ENCODE measurements at places on chromosomes 4 and X.

- DNase-seq: no peak
Measured at GRCh38 chr4:54842226-54842625, 184.5 kb downstream of the KIT start.

DNA sequence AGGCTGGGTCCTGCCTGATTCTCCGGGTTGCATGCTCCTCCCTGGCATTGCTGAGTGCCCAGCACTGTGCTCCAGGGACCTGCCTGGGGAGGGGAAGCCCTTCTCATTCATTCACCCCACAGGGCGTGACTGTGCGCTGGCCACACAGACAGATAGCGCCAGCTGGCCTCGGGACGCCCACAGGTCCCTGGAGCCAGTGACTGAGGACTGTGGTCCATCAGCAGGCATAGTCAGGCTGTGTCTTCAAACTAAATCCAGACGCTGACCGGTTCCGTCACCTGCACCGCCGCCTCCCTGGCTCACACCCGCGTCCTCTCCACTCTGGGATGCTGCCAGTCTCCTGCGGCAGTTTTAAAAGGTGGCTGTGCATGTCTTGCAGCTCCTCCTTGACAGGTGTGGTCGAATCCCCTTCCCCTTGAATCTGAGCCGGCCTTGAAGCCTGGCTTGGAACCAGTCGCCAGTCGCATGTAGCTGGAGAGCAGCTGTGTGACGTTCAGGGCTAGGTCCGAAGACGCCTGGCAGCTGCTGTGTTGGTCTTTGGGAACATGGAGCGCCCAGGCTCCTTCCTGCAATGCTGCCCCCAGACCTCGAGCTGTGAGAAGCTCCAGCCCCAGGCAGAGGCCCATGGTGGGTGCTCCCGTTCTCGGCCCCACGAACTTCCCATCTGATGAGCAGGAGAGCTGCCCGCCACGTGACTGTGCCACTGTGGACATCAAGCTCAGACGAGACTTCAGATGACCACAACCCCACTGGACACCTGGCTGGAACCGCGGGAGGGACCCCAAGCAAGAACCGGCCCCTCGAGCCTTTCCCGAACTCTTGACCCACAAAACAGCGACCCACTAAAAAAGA, 94.1 kb downstream of the ADRA2C start:
- no peak for DNase-seq

DNA sequence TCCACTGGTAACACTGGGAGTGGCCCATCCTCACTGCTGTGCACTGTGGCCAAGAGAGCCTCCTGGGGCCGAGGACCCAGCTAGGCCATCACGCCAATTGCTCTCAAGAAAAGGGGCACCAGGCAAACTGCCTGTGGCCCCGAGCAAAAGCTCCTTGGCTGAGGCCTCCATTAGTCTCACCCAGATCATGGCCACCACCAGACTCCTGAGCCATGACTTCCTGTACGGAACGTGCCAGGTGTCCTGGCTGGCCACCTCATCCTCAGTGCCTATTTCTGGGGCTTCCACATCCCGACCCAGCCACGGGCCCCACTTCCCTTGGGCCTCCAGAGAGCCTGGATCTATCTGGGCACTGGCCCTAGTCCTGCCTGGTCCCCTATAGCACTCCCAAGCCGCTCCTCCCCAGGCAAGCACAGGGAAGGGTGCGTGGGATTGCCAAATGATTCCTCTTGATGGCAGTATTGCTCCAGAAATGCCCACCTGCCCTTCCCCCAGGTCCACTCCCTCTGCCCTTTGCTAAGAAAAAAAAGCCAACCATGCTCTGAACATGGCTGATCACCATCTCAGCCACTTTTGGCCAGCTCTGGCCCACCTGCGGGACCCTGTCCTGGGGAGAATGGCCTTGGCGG, 212.6 kb upstream of the AGTR2 start:
- no peak for DNase-seq

DNA sequence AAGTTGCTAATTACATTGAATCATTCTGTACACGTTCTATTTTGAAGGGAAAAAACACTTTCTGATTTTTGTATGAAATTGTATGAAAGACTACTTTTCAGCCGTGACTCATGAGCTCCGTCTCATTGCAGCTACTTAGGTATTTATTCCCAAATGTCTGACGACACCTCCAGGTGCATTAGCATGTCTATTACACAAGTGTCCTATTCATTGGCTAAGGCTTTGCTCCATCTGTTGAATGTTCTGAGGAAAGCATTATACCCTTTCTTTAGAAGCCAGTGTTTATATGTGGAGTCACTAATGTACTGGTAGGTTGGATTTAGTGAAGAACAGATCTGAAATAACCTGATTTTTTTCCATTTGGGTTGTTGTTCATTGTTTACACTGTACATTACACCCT, 51.8 kb downstream of the MAP7D3 start:
- DNase-seq: no peak

- no peak for DNase-seq
Measured at GRCh38 chrX:107738768-107739167, 36.8 kb downstream of the TSC22D3 start.

GRCh38 chr4:72430988-72431387, 138.0 kb downstream of the ADAMTS3 start:
- no peak for DNase-seq

DNA sequence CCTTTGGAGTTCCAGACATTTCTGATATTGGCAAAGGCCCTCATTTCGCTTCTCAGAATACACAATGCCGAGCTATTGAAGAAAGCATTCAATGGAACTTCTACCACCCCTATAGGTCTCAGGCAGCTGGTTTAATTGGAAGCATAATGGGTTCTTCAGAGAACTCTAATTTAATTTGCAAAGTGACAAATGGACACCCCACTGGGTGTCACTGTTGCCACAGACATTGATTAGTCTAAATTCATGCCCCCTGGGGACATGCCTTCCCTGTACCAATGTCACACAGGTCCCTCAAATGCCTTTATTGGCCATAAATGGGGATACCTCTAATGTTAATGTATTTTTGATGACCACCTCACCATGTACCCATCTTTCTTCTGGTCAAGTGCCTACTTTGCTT, 22.9 kb upstream of the TMEM255A start:
- no peak for DNase-seq

- DNase-seq: no peak
Measured at GRCh38 chr4:63589796-63590195, 819.5 kb downstream of the TECRL start.

- DNase-seq: no peak
Measured at GRCh38 chr4:80206111-80206510, 8.8 kb downstream of the PRDM8 start.

DNA sequence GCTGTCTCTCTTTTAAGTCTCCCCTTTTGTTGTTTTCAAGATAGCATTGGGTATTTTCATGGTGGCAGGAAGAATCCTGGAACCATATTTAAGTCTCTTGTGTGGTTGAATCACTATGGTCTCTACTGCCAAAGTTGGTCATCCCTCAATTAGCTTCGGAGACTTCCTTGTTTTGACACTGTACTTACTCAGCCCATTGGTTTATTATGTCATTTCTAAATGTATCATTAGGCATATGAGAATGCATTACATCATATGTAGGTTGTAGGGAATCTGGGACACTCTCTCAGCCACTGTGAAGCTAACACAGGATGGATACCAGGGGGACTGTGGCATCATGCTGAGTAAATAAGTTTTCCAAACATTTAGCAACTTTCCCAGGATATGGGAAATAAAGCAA, 211.8 kb downstream of the DTHD1 start:
- no peak for DNase-seq

- DNase-seq: no peak
Measured at GRCh38 chr4:3413217-3413671, 28.5 kb upstream of the HGFAC start.

DNA sequence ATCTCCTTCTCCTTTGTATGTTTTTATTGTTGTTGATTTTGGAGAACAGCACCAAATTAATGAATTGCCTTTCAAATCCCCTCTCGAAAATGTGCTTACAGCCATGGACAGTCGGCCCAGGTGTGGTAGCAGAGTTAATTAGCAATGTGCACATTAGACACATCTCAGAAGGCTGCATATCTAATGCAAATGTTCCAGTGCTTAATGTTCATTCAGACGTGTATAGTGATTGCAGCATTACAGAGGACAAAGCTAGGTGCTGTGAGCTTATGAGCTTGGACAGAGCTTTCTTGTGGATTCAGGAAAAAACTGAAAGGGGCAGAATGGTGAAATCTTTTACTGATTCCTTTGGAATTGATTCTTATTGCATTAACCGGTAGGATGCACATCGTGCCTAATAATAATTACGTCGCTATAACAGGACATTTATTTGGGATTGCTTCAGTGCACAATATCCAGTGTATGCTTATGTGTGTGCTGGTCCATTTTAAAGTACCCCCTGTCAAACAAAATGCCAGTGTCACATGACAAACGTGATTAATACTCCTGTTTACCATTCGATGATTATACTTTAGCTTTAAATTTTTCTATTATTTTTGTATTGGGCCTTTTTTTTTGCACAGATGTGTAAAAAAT, 552.9 kb upstream of the EPHA5 start:
- DNase-seq: no peak

GRCh38 chr4:94036964-94037363, 170.7 kb upstream of the SMARCAD1 start:
- no peak for DNase-seq

GRCh38 chrX:131226591-131226990, 62.5 kb downstream of the IGSF1 start:
- no peak for DNase-seq

- no peak for DNase-seq
Measured at GRCh38 chr4:48346594-48346993, 5.3 kb downstream of the SLAIN2 start.

DNA sequence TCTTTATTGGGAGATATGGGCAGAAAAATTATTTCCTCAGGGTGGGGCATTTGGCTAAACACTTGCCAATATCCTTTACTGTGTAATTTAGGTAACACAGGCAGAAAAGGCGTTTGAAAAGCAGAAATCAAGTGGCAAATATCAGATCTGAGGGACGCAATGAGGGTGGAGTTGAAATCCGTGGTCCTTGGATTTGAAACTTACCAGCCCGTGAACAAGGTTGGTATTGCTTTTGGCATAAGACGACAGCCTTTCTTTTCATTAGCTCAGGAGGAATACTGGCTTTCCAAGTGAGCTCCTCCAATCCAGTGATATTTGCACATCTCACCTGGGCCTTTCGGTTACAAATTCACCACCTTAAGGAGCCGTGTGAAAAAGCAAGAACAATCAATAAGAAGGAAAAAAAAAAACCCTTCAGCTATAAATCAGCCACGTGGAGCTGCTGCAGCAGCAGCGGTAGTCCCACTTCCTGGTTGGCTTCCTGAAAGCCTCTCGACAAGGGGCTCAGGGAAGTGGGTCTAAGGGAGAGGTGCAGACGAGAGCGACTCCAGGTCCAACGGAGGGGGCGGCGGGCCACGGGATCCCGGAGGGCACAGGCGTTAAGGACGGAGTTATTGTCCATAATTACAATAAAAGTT, 734 bp upstream of the GALNT7 start:
- DNase-seq: no peak

- no peak for DNase-seq
Measured at GRCh38 chr4:140944572-140944971, 188.4 kb upstream of the TBC1D9 start.

- DNase-seq: no peak
Measured at GRCh38 chrX:31445542-31445941, 373.7 kb upstream of the FTHL17 start.

DNA sequence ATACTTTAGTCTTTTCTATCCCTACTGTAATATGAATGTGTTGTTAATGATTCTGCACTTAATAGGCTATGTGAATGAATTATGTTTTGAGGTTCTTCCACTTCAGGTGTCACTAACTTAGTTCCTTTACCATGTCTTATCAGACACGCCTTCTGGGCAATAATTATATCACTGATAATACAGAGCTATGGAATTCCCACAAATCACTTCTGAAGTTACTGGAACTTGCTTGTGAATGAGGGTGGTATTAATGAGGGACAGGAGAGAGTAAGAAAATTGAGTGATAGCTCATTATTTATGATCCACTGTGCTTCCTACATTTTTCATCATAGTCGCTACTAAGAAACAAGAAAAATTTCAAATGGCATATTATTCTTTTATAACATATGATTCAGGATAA, 130.0 kb downstream of the PDLIM5 start:
- DNase-seq: no peak

DNA sequence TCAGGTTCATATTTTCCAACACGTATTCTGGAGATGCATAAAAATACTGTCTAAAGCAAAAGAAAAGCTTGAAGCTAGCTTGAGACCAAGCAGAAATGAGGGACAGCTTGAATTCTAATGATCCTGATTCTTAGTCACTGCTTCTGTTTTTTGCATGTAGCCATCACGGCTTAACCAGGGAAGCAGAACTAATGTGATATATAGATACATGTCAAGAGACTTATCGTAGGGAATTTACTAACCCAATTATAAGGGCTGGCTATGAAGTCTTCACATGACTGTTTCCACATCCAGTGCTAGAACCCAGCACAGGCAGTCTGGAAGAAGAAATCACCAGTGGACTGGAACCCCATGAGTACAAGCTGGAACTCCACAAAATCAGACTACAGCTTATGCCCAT, 85.2 kb upstream of the SLIT2 start:
- DNase-seq: no peak

DNA sequence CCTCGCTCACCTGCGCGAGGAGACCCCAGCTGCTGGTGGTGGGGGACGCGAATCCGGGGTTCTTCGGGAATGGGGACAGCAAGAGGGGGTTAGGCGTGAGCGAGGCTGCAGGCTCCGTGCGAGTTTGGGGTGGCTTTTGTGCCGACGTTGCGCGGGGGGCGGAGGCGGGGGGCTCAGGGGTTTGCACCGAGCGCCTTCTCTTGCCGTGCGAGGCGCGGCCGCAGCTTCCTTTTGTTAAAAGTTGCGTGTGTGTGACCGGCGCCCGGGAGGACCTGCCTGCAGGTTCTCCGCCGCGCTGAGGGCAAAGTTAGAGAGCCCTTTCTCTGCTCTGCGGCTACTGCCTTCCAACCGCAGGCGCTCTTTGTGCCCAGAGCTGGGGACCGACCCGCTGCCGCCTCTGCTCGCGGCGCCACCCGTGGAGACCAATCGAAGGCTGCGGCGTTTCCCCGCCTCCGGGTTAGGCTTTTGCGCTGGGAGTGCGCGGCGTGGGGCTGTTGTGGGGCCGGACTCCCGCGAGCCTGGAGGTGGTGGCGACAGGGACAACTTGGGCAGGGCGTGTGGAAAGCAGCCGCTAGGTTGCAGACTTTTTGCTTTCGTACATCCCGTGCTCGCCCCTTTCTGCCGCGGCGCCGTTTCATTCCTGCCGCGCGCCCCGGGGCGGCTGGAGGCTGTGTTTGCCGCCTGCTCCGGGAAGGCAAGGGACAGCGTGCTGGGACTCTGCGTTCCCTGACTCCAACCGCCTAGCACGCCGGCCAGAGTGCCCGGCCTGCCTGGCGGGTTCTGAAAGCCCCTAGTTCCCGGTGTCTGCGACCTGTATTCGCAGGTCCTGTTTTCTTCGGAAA, 716 bp downstream of the KIT start:
- no peak for DNase-seq

DNA sequence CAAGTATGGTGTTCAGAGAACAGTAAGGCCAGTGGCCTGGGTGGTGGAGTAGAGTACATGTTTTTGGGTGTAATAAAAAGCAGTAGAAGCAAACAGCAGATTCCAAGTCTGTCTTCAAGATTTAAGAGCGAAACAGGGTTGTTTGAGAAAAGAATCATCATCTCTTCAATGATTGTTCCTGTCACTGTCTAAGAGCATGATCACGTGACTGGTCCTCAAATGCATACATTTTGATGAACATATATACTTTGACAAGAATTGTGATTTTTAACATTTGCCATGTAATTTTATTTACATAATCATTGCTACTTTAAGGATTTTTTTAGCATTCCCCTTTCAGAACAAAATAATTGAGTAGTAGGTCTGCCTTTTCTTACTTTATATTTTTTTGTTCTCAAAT, 252.6 kb upstream of the GPR101 start:
- no peak for DNase-seq

GRCh38 chrX:55794405-55794804, 76.9 kb downstream of the RRAGB start:
- DNase-seq: no peak

- DNase-seq: no peak
Measured at GRCh38 chr4:37023996-37024395, 220.5 kb upstream of the NWD2 start.
